Activated T-helper 17 cell treated with anti-CD3 and anti-CD28 coated beads, Interleukin-2, amount 50 U/mL, for 72 hours (primary cell): ENCODE measurements at places on chromosomes 12 and 14. TPM values are rescaled to one million over a fixed set of nuclear protein-coding genes. Genes with fewer than 3 reads are reported as not detected.

- peak; percentile 96 for ATAC-seq
These were observed 90.2 kb downstream of the NTN4 start for GRCh38 chr12:95700316-95700785.

KLRK1 gene
- 0.19 TPM for total RNA-seq

DNA sequence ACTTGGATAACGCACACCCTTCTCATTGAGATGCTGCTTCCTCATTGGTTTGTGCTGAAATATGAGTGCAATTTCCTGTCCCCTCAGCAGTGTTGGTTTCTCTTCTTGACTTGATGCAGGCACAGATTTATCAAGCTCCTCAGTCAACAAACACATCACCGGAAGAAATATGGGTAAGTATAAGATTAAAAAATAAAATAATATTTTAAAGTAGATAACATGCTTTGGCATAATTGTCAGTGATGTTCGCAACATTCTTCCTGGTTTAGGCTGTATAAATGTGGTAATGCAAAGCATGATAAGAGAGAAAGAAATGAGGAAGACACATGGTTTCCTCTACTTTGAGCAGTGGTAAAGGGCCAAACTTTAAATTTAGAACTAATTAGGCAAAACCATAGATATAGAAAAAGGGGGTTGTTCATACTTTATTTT is at the start of gene GPR65:
Gene GPR65, plus strand, starts transcription at position 86 of the 432 bp plus-strand sequence. CDS start 5,713 bp downstream, outside the sequence.
- ATAC-seq = peak; percentile 49

- no peak for ATAC-seq
These were observed 42.5 kb upstream of the PPM1H start for GRCh38 chr12:62977418-62977817.

GRCh38 chr12:111222523-111222922 is 146.4 kb downstream of the PHETA1 start:
- ATAC-seq = peak; percentile 34

FOXN4 gene
- not detected for total RNA-seq

SMOC1 gene
- total RNA-seq = not detected

ZFHX2 gene
- total RNA-seq = 2.1 TPM

MFAP5 gene
- total RNA-seq = not detected

DNA sequence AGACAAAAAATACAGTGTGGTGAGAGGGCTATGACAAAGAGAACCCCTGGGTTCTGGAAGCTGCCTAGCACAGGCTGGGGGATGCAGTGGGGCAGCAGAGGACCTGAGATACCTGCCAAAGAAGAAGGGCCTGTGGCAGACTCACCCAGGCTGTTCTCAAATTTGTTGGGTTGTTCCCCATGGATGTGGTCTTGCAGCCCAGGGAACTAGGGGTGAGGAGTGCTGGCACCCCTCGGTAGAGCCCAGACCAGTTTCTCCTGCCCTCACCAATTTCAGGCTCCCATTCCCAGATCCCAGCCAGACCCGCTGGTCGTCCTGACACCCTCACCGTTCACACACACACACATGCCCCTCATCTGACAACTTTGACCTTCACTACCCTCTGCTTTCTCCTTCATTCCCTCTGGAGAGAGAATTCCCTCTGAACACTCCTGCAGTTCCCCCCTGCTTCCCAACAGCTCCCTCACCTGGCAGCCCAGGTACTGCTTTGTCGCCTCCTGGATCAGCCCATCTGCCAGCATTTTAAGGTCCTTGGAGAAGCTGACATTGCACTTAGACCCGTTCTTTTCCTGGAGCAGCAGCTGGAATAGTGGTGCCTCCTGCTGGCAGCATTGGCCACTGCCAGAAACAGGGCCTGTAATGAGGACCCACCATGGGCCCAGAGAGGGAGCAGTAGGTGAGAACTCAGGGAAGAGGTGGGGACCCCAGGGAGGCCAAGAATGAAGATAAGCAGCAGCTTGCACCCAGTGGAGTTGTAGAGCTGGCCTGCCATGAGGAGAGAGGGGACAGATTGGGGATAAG is 5.9 kb upstream of the GDF11 start:
- peak; percentile 69 for ATAC-seq

DNA sequence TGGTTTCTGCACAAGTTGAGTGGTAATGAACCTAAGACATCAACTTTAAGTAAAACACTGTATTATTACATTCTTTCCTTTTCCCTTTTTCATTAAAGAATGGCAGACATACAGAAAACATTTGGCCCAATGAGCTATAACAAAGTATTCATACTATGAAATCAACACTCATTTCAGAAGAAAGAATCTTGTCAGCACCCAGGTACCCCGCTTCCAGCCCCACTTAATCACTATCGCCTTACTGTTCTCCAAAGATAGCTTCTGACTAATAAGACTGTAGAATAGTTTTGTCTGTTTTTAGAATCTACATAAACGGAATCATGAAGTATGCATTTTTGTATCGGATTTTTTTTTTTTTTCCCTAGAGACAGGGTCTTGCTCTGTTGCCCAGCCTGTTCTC is 9.5 kb downstream of the CNTN1 start:
- no peak for ATAC-seq

GRCh38 chr14:69703047-69704039 is 63.6 kb upstream of the SRSF5 start:
- no peak for ATAC-seq

NUP37 gene
- total RNA-seq = 80.7 TPM

FLVCR2 gene
- total RNA-seq = 18.5 TPM

DNA sequence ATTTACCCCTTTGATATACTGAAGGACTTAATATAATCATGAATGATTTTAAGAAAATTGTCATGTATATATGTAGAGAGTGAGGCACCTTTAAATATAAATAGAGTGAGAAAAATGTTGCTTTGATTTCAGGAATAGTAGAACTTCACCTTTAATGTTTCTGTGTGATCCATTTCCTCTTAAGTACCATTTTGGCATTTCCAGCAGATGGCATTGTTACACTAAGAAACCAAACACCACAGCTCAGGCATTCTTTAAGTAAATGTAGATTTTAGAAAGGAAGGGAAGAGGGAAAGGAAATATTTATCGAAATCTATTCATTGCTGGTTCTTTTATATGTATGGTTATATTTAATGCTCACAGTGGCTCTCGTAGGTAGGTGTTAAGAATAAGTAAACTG is 556.7 kb upstream of the FBXO33 start:
- no peak for ATAC-seq
